Spinal cord (tissue), 10 donors: ENCODE measurements at places on chromosomes 16 and 17. TPM values are rescaled to one million over a fixed set of nuclear protein-coding genes. Genes with fewer than 3 reads are reported as not detected.

Gene NT5M
- 4.1 TPM for total RNA-seq

Gene C1QTNF1
- 9.0 TPM for total RNA-seq

- DNase-seq: no peak
These were observed 19.5 kb downstream of the TEKT5 start for GRCh38 chr16:10675216-10675615.

GRCh38 chr16:58114827-58115825 is 14.1 kb downstream of the CFAP20 start:
- no peak for DNase-seq

Gene PIK3R5
- 3.3 TPM for total RNA-seq

DNA sequence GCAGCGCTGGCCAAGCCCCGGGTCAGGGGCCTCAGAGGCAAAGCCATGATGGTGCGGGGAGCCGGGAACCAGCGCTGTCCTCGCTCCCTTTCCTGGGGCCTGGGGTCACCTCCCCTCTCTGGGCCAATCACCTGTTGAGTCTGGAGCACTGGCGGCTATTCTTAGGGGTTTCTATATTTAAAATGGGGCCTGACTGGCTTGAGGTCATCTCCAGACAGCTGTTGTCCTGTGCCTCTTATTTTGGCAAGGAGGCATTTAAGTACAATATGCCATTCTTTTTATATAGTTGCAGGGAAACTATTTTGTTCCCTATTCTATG is at the start of gene COX6A2:
Gene COX6A2, minus strand, starts transcription at position 82 of the 319 bp plus-strand sequence. Its CDS starts 35 bp downstream, at position 47.
- no peak for DNase-seq

Gene ZPBP2
- not detected for total RNA-seq

Gene KIF2B
- total RNA-seq: not detected
